NCI-H1092 treated with DMSO at 0.1 percent for 48 hours (cell line): ENCODE measurements at places on chromosomes 3 and 15.

DNA sequence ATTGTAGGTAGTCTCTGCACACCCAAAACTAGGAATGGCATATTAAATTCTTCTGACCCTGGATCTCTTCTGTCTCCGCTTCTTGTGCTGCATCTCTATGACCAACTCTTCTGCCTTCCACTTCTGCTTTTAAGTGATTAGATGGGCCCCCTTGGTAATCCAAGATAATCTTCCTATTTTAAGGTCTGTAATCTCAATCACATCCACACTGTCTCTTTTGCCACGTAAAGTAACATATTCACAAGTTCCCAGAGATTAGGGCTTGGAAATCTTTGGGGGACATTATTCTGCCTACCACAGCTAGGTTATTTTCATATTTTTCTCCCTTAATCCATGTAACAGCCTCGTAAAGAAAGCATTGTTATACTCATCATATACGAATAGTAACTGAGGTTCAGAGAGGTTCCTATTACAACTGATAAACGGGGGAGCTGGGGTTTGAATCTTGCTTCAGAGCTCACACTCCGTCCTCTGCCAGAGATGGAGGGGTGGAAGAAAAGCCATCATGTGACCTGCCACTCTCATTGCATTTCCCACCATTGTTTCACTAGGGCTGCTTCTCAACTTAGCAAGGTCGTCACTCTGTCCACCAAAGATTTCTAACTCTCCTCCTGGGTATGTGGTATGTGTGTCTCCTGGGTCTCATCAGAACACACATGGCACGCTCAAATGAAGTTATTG lies 6.6 kb upstream of the CD47 start:
- no peak for DNase-seq

DNA sequence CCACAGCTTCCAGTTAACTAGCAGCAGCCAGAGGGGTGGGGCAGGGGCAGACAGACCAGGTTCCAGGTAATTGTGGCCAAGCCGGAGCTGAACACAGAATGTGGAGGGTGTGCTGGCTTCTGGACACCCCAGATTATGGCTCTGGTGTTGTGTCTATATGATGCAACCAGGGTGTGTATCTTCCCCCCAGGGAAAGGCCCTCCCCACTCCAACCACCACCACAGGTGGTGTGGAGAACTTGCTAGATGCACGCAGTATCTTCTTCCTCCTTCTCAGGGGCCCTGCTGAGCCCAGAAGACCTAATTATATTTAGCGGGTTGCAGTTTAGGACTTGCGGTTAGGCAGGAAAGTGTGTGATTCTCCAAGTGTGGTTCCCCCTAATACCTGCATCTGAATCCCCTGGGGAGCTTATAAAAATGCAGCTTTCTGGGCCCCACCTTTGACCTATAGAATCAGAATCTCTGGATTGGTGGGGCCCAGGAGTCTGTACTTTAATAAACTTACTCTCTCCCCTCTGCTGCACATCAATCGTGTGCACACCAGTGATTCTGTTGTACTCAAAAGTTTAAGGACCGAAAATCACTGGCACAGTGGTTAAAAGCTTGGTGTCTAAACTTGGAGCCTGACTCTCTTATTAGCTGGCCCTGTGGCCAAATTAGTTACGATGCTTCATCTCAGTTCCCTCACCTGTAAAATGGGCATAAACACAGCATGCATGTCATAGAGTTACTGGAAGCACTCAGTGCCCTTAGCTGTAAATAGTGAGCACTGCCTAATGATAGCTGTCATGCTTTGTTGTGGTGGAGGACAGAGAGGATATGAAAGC lies 379.1 kb upstream of the PROK2 start:
- DNase-seq = no peak

- DNase-seq = no peak
Observed at GRCh38 chr3:186308549-186308948, 53.5 kb downstream of the DGKG start.

DNA sequence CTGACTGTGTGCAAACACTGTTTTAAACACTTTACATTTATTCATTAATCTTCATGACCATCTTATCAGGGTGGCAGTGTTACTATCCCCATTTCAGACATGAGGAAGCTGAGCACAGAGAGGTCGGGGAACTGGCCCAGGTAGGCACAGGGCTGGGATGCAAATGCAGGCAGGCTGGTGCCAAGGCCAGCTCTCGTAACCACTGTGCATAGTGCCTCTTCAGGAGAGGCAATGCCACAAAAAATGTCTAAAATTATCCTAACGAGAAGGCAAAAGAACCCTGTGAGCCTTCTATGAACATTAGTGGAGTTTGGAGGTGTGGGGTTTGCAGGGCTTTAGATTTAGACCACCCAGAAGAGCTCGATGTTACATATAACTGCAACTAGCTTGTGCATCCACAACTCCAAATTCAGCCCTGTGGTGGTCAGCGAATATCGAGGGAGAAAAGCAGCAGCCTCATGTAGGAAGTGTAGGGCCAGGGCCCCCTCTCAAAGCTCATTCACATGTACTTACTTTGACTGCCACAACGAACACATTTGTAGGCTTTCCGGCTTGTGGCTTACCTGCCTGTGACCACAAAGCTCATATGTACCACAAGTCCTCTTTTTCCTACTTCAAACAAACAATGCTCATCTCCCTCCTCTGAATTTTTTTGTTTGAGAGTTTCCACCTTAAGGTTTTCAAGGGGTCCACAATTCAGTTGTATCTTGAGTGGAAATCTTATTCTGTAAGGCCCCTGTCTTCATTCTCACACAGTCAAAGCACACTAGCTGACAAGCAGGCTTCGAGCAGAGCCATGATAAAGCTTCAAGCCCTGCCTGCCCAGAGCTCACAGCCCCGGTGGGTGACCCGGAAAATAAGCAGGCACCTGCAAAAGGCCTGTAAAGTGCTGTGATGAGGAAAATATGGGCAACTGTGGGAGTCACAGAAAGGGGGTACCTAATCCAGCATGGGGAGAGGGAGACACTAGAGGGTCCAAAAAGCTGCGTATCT lies 722.9 kb upstream of the CFAP20DC start:
- peak; percentile 6 for DNase-seq

DNA sequence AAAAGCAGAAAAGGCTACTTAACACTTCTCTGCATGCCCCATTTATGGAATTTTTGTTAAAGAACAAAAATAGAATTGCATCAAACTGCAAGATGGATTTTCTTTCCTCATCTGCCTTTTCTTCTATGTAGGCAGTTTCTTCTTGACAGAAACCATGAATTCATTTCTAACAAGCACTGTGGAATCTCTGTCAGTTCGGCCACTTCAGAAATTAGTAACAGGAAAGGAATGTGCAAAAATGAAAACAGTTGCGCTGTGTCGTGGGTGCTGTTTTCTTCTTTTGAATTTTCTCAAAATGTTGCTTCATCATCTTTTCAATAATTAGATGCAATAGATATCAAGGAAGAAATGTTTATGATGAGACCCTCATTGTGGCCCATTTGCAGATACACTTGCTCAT lies 151.6 kb downstream of the FOXB1 start:
- DNase-seq = no peak

- DNase-seq = no peak
Observed at GRCh38 chr15:27254055-27254454, 283.1 kb downstream of the GABRG3 start.

GRCh38 chr3:42476225-42477125 lies 26.0 kb upstream of the VIPR1 start:
- DNase-seq = no peak

DNA sequence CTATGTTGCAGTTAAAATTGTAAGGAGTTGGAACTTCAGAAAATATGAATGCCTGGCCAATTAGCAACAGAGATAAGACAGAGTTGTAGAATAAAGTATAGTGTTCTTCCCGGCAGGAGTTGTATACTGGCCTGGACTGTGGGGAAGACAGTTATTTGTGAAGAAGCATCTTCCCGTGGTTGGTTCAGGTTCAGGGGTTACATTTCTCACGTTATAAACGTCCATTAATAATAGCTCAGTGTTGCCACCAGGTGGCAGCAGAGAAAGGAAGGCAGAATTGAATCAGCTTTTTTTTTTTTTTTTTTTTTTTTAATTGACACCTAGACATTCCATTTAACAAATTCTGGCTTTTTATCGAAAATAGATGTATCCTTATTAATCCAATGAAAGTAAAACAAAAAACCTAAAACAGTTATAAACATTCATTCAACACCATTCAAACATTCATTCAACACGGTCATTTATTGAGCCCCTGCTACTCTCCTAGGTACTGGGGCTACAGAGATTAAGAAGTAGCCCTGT lies 66.4 kb upstream of the NR2E3 start:
- DNase-seq = peak; percentile 41

DNA sequence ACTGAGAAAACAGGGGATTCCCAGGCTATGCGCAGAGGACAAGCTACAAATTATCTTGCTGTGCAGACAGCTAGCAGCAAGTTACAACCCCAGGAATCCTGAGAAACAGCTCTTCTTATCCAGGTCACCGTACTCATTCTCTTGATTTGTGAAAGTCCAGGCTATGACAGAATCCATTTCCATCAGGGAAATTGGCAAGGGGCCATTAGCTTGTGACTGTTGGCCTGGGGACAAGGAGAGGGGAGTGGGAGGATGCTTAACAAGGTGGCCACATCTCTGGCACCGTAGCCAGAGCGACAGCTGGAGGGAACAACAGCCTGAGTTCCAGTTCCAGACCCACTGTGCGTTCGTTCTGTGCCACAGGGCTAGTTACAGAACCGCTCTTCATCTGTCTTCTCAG lies 44.9 kb upstream of the PLXNA1 start:
- peak; percentile 49 for DNase-seq

- DNase-seq = no peak
Observed at GRCh38 chr3:42063888-42064287, 27.3 kb upstream of the TRAK1 start.

DNA sequence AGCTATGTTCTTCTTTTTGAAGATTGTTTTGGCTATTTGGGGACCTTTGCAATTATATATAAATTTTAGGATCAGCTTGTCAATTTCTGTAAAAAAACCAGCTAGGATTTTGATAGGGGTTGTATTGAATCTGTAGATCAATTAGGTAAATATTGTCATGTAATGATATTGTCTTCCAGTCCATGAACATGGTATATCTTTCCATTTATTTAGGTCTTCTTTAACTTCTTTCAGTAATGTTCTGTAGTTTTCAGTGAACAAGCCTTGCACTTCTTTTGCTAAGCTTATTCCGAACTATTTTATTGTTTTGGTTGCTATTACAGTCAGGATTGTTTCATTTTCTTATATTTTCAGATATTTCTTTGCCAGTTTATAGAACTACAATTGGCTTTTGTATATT lies 175.8 kb upstream of the RARB start:
- DNase-seq = no peak

- no peak for DNase-seq
Observed at GRCh38 chr3:155185631-155186071, 105.5 kb downstream of the MME start.

DNA sequence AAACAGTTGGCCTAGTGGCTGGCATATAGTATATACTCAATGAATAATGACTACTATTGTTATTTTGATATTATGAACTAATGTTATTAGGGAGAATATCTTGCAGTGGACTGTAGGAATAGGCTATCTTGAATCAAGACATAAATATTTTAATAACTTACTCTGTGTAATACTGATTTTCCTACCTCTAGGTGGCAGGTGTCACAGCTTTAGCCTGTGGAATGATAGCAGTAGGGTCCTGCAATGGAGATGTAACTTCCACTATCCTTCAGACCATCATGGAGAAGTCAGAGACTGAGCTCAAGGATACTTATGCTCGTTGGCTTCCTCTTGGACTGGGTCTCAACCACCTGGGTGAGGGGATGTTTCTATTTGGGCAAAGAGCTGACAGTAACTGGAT lies 6.5 kb downstream of the PSMD2 start:
- DNase-seq = no peak

- no peak for DNase-seq
Observed at GRCh38 chr15:90901175-90902039, 1.7 kb upstream of the MAN2A2 start.

- DNase-seq = no peak
Observed at GRCh38 chr3:127794402-127794801, 27.9 kb downstream of the MGLL start.

GRCh38 chr15:39720621-39721611 lies 61.7 kb downstream of the FSIP1 start:
- no peak for DNase-seq

GRCh38 chr3:187150599-187150998 lies 11.3 kb upstream of the RPL39L start:
- DNase-seq = no peak

DNA sequence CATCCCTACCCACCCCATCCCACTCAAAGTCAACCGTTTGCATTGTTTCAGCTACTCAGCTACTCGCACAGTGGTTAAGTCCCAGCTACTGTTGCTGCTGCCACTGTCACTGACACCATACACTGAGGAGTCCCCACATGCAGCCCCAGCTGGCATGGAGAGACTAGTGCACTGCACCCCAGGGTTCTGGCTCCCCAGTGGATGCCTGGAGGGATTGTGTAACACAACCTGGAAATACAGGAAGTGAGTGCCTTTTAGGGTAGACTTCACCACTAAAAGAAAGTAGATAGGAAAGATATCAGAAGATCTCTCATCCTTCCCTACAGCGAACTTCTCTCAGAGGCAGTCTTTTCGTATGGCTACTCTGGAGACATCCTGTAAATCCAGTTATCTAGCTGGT lies 169.2 kb upstream of the STRIT1 start:
- DNase-seq = no peak

DNA sequence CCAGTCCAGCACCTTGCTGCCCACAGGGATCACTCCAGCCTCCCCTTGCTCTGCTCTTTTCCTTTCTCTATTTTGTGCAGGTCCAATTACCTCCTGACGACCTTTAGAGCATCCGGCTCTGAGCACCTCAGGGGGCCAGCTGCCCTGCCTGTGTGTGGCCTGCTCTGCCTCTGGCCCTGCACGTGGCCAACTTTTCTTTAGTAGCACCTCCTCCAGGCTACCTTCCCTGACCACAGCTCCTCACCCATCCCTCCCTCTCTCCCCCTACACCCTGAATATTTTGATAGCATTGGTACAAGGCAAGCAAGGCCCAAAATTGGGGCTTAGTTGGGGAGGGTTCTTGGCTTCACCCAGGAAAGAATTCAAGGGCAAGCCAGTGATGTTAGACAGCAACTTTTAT lies 66.9 kb upstream of the PRR20G start:
- no peak for DNase-seq

DNA sequence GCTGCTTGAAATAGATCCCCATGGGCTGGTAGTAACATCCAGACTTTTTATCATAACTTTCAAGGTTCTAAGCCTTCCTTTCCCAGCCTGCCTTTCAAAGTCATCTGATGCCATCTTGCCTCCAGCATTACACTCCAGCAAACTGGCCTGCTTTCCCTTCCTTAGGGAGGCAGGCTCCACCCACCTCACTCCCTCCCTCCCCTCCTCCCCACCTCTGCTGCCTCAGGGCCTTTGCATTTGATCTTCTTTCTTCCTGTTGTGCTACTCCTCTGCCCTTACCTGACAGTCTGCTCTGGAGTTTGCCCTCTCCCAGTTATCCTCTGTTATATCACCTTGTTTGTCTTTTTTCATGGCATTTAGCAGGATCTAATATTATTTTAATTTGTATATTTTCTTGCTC lies 319.5 kb downstream of the KCNH8 start:
- DNase-seq = no peak

DNA sequence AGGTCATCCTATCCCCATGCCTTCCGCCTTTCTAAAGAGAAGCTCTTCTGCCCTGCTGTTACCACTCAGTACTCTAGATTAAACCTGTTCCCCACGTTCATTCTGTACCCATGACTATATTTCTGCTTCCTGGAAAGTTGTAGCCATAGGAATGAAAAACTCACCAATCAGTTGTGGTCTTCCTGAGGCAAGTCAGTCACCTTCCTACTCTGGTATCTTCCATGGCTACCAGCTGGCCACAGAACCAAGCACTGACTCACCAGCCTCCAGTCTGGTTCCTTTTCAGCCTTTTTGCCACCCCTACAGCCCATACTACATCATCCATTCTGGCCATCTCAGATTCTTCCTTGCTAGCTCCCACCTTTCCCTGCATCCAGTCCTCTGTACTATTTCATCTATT lies 46.4 kb downstream of the TMEM44 start:
- DNase-seq = no peak
